ENCODE measurements at places on chromosomes 7 and 10.
A peak's percentile ranks its signal among the peaks of the same experiment; 100 is the strongest.

DNA sequence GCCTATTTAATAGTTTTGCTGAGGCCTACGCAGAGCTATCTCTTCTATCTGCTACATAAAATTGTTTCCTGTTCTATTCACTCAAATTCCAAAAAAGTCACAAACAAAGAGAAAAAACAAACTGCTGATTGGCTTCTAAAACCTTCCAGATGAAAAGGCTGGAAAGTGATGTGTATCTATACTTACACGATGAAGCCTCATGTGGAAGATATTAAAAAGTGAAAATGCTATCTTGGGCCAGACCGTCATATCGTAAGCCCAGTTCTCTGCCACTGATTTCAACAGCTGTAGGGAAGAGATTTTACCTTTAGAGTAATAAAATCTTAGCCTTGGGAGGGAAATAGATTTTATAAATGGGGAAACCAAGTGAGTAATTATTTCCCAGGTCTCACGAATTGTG is 394.8 kb downstream of the KIF20B start:
- DNase-seq = no peak

DNA sequence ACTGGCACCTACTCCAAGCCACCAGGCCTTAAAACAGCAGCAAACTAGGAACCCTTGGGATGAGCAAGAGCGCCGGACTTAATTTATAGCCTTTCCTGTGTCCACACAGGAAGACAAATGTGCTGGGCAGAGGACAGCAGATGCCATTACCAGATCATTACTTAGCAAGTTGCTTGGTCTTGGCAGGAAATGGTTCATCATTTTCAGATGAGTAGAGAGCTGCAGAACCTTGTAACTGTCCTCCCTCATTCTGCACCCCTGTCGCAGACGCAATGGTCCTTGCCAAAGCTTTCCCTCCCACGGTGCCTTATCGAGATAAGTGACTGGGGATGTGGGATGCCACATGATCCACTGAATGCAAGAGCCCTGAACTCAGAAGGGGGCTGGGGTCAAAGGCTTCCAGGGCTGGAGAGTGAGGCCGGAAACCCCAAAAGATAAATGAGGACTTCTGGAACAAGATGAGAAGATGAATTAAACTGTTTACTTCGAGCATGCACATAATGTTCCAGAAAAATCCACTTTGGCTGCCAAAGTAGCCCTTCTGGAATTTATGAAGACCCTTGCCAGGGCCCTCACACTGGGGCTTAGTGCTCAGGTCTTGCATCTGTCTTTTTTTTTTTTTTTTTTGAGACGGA is 145.6 kb upstream of the ZNF32 start:
- no peak for DNase-seq

- DNase-seq = no peak
These were observed 154.6 kb upstream of the EEPD1 start for GRCh38 chr7:35998481-35998880.

GRCh38 chr7:130943336-130943901 is 209.4 kb upstream of the KLF14 start:
- peak; percentile 98 for DNase-seq

- no peak for DNase-seq
These were observed 77.0 kb downstream of the ABLIM1 start for GRCh38 chr10:114581071-114581470.

DNA sequence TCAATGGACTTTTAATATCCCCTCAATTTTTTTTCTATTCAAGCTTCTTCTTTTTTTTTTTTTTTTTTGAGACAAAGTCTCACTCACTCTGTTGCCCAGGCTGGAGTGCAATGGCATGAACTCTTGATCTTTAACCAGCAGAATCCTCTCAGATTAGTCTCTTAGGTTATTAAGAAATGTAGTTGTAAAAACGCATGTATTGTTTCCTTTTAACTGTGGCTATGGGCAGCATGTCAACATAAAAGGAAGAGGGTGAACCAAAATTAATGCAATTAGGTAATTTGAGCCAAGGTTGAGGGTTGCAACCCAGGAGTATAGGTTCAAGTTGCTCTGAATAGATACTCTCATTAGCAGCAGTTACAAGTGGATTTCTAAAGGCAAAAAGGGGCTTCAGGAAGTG is 4.3 kb upstream of the GSTO1 start:
- no peak for DNase-seq

- no peak for DNase-seq
These were observed 44.9 kb upstream of the FAM3C start for GRCh38 chr7:121440857-121441503.

GRCh38 chr7:132639983-132640382 is 63.7 kb upstream of the PLXNA4 start:
- no peak for DNase-seq

- DNase-seq = no peak
These were observed 41.4 kb upstream of the ZMIZ1 start for GRCh38 chr10:79027147-79028055.

DNA sequence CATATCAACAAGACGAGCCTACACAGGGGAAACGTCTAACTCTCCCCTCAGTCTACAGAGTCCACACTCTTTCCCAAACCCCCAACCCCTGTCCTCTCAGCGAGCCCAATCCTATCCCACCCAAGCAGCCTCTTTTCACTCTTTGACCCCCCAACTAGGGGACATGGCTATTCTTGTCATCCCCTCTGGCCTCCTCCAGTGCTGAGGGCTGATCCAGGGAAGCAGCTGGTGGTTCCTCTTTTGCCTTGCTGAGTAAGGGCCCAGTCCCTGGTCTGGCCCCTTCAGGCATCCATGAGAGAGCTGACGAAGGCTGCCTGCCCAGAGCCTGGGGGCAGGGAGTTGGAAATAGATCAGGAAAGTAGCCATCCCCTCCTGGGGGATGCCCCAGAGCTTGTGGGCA is 6.4 kb downstream of the NOBOX start:
- DNase-seq = no peak
